ENCODE measurements at places on chromosomes 2 and 18.

- no peak for DNase-seq
These were observed 356.8 kb upstream of the ST6GAL2 start for GRCh38 chr2:107242811-107243210.

GRCh38 chr2:240573071-240573515 is 4.8 kb downstream of the RNPEPL1 start:
- DNase-seq, result no peak

- no peak for DNase-seq
These were observed 17.6 kb upstream of the PPP4R1 start for GRCh38 chr18:9631814-9632496.

DNA sequence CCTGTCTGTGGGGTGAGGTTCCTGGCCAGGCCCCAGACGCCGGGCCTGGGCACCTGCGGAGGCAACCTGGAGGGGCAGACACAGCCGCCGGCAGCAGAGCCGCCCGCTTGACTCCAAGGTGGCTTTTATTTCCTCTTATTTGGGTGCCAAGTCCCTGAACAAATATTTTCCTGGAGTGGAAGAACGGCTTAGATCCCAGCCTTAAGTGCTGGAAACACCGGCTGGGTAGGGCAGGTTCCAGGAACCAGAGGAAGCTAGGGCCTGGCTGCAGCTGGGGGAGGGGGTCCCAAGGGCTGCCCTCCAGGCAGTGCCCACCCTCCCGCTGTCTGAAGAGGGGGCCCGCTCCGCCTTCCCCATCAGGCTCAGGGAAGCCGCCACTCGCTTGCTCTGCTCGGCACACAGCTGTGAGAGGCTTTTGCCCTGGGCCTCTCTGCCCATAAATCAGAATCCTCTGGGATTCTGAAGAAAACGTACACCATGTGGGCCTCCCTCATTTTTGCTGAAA is 28.2 kb downstream of the SDC1 start:
- peak; percentile 10 for DNase-seq

DNA sequence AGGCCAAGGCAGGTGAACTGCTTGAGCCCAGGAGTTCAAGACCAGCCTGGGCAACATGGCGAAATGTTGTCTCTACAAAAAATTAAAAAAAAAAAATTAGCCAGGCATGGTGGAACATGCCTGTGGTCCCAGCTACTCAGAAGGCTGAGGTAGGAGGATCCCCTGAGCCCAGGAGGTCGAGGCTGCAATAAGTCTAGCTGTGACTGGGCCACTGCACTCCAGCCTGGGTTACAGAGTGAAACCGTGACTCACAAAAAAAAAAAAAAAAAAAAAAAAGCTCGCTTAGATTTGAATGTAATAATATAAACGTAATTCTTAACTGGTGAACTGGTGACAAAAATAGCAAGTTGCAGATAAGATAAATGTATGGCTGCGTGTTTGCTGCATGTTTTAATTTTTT is 56.5 kb downstream of the TFCP2L1 start:
- DNase-seq, result no peak

DNA sequence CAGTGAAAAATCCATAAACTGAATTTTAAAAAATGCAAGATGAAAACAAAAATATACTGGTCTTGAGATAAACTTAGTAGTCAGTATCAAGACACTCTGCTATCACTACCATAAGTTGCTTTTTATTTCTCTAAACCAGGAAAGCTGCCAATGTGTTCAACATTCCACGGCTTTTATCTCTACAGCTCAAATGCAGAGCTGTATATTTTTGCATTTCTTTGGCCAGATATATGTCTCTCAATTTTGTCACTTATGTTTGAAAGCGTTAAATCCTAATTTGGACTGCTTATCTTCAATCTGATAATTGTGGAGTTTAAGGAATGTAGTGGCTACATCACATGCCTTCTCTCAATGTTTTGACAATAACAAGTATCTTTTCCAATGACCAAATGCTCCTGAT is 609.5 kb downstream of the EPHA4 start:
- no peak for DNase-seq

DNA sequence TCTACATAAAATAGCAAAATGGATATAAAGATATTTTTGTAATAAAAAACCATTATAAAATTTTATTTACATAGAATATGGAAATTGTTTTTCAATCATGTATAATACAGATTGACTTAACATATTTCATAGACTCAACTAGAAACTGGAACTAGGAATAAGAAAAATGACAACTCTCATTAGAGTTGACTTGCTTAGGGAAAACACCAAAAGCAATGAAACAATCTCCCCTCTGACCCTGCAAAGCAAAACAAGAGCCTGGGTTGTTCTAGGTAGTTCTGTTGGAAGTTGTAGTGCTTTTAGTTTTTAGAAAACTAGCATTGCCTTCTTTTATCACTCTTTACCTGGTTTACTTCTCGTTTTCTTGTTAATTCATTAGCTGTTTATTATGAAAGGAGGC is 32.2 kb upstream of the MTIF2 start:
- DNase-seq, result no peak

- DNase-seq, result no peak
These were observed 119.9 kb downstream of the CCBE1 start for GRCh38 chr18:59577386-59577655.

GRCh38 chr2:17752246-17752645 is 1.4 kb downstream of the SMC6 start:
- DNase-seq, result no peak

GRCh38 chr2:151669585-151670081 is 64.6 kb downstream of the NEB start:
- DNase-seq, result no peak

GRCh38 chr2:8222979-8223694 is 458.7 kb upstream of the ID2 start:
- DNase-seq, result no peak

DNA sequence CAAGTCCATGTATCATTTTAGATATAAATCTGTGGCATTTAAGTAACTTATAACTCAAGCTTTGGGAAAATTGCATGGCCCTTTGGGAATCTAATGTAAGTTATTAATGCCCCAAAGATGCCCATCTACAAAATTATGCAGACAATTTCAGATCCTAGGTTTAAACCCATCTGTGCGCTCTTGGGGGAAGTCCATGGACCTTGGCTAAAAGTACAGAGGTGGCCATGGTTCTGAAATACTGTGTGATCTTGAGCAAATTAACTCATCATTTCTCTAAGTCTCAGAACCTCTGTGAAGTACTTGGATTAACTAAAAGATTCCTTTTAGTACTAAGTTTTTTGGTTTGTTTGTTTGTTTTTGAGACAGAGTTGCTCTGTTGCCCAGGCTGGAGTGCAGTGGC is 19.5 kb downstream of the INPP1 start:
- no peak for DNase-seq

GRCh38 chr2:11379558-11379957 is 35.1 kb upstream of the ROCK2 start:
- DNase-seq, result no peak

DNA sequence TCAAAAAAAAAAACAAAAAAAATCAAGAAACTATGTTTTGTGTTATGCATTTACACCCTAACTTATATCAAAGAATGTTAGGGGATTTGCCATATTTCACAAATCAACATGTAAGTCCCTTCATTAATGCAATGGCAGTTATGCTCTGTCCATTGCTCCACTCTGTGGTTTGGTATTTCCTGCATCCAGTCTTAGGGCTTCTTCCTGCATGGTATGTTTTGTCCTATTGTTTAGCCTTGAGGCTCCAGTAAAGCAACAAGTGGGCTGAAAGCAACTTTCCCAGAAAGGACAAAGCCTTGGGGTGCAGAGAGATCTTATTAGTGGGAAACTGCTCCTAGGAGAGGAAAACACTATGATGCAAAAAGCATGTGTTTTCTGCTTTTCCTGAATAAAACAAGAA is 474.1 kb downstream of the IRS1 start:
- DNase-seq, result no peak

DNA sequence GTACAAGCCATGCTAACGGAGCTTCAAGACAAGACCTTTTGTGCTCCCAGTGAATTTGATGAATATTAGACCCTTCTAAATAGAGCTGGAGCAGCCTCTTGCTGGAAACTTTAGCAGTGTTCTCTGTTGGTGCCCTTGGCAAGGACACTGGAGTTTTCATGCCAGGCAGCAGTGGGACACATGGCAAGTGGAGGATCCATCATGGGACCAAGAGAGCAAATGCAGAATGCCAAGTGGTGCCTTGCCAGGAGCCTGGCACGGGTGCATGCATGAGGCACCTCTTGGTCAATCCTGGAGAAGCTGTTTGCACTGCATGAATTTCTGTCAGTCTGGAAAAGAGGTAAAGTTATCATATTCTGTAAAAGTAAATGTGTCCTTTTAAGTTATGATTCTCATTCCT is 59.1 kb downstream of the NETO1 start:
- no peak for DNase-seq

GRCh38 chr2:151289972-151290866 is 751 bp upstream of the NMI start:
- no peak for DNase-seq

DNA sequence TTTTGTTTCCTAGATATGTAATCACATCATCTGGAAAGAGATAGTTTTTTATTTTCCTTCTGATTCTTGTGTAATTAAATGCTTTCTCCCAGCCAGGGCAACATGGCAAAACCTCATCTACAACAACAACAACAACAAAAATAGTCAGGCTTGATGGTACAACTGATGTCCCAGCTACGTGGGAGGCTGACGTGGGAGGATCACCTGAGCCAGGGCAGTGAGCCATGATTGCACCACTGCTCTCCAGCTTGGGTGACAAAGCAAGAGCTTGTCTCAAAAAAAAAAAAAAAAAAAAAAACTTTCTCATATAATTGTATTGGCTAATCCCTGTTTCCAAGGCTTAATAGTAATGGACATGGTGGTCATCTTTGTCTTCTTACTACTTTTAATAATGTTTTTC is 26.4 kb upstream of the PGAP1 start:
- no peak for DNase-seq

- no peak for DNase-seq
These were observed 329.0 kb upstream of the LRATD1 start for GRCh38 chr2:14303366-14304115.
